ENCODE measurements at places on chromosomes 7 and 10.

DNA sequence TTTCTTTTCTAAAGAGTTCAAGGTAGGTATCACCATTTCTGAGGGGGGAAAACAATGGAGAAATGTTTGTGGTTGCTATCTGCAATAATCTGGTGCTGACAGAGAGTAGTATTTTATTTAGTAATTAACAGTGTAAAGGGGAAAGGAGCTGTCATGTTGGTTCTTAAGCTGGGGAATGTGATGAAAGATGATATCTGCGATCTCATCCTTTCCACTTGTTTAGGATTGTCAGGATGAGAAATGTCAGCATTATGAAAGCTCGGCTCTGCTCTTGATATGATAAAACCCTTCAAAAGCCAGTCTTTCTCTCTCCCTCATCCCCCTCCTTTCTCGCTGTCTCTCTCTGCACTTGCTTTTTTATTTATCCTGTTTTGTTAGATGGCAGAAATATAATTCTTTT, 106.1 kb downstream of the POU6F2 start:
- DNase-seq, result no peak

DNA sequence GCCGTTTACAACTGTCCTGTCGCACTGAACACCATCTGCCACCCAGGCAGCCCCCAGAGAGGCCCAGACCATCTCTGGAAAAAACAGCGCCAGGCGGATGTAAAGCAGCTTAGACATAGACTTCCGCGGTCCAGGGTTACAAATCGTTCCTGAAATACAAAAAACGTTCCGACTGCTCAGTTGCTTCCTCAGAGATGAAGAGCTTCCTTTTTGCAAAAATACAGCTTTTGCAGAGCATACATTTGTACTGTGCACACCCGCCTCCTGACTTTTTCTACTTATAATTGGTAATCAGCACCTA, 11.4 kb downstream of the DAGLB start:
- no peak for DNase-seq

GRCh38 chr7:129786825-129787563, 165.8 kb downstream of the UBE2H start:
- no peak for DNase-seq

- peak; percentile 96 for DNase-seq
Measured at GRCh38 chr10:95459446-95460045, 101.6 kb downstream of the SORBS1 start.

- no peak for DNase-seq
Measured at GRCh38 chr7:142063551-142064442, 47.7 kb upstream of the MGAM2 start.

- no peak for DNase-seq
Measured at GRCh38 chr10:99449023-99449422, 18.6 kb upstream of the GOT1 start.

DNA sequence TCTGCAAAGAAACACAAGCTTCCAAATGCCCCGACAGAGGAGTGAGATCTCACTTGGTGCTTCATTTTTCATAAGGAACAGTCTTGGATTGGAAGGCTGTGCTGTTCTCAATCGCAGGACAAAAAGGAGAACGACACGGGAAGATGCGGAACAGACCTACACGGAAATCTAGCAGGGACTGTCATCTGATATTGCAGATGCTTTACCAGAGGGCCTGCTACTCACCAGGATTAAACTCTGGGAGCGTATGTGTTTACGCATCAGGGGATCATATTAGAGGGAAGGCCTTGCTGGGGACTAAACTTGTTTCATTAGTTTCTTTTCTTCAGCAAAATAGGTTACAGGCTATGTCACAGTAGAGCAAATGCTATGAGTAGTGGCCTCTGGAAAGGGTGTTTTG, 82.8 kb upstream of the EEPD1 start:
- DNase-seq, result no peak

DNA sequence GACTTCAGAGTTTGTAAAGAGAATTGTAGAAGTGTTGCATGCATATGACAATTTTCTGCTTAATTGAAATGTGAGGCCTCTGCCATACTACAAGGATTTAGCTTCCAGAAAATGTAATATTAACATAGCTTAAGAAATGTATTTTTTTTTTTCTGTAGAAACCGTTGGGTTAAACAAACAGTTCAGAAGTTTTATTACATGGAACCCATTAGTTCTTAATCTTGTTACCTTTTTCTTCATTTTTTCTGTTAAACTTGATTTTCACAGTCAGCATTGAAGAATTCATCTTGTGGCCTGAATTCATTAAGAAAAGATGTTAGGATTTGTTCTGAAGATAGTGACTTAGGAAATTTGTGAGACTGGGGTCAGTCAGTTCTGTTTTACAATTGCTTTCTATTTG, 4.9 kb downstream of the PTEN start:
- no peak for DNase-seq

DNA sequence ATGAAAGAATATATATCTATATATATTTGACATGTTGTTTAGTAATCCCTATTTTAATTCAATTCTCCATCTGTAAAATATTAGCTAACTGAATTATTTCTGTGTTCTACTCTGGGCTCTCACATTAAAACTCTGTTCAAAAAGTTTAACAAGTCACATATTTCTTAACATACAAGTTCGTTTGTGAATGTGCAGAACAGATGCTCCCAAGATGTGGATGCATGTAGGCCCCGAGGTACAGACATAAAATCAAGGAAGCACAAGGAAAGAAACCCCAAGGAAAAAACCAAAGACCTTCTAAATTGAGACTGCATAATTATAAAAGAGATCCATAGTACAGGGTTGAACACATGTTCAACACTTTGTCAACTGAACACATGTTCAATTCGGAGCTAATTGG, 175.1 kb downstream of the LRRTM3 start:
- no peak for DNase-seq

DNA sequence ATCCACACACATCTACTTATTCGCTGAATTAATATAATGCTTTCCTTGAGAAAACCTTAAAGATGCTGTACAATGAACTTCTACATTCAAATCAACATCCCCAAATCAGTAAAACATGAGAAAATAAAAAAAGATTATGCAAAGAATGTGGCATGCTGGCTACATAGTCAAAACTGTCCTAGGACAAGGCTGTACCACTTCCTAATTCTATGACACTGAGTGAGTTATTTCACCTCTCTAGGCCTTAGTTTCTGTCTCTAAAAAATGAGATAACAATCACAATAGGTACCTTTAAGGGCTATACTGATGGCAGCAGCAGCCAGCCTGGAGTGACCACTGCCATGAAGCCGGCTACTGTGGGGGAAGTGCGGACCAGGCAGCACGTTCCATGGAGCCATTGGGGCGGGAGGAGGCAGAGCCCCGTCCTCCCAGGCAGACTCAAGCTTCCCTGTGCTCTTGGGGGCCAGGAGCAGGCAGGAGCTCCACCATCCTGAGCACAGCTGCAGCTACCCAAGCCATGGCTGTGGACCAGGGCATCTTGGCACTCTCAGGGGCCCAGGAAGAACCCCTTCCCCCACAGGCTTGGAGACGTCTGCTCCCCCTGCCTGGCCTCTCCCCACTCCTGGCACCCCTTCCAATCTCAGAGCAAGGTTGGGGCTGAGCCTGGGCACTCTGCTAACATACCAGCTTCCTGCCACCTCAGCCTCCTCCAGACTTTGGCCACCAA, 110.2 kb downstream of the ELAPOR2 start:
- DNase-seq, result no peak

DNA sequence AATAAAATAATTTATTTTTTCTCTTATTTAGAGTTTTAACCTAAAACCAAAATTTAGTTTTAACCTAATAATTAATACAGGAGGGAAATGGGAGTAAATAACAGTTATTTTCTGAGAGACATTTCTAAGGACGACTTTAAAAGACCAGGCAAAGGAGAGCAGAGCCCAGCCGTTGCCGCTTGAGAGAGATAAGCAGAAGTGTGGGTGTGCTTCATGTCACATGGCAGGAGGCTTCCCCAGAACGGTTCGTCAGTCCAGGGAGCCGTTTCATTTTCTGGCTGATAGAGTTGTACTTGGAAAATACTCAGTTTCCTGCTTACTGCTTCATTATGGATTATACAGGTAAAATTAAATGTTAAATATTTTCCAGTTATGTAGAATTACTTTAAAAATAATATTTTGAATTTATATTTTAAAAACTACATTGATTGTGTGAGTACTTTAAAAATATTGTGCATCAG, 61.4 kb downstream of the ST7 start:
- DNase-seq, result peak; percentile 75

DNA sequence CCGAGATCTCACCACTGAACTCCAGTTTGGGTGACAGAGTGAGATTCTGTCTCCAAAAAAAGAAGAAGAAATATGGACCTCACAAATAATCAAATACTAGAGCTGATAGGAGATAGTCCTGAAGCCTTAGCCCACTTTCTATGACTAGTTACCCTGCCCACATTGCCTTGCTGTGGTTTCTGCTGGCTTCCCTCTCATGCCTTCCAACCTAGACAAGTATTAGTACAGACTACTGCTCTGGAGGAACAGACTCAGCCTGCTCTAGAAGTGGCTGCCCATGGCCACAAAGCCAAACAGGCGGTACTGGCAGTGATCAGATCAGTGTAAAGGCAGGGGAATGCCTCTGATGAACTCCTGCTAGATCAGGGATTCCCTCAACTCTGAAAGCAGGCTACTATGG, 89.7 kb upstream of the PRKAR2B start:
- no peak for DNase-seq

DNA sequence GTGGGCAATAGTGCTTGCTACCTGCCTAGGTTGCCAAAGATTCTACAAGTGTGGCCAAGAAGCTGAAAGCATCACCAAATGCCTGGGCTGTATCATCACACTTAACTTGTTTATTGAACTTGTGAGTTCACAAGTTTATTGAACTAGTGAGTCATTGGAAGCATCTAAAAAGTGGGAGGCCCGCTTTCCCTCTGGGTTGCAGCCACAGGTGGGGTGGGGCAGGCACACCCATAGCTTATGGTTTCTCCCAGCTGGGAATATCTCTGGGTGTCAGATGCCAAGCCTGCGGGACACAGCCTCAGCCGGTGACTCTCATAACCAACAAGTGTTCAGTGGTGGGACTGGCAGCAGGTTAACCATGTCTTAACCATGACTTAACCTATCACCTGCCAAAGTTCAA, 145.9 kb upstream of the FAM13C start:
- DNase-seq, result no peak

DNA sequence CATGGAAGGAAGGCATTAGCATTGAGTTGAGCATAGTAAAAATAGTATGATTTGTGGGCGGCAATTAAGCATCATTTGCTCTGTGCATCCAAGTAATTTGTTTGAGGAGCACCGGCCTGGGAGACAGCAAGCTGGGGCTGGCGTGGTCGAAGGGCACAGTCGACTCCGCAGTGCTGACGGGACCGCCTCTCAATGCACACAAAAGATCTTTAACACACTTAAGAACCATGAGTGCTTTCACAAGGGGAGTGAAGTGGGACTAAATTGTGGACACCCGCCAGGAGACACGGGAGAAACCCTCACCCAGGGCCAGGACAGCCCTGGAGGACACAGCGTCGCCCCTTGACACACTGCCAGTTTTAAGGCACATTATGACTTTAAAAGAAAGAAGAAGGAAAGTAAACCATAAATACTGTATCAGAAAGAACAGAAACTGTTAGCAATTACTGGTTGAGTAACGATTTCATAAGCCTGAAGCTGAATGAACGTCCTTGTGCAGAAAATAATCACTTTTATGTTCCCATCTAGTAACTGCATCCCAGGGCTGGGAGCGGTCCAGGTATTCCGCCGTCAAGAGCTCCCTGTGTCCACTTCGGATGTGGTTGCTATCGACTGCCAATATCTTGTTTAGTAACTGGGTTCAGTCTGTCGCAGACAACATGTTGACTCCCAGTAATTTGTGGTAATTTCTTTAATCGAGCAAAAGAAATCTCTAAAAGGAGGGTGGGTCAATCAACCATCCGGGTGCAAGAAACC, 102.1 kb downstream of the EBF3 start:
- no peak for DNase-seq

DNA sequence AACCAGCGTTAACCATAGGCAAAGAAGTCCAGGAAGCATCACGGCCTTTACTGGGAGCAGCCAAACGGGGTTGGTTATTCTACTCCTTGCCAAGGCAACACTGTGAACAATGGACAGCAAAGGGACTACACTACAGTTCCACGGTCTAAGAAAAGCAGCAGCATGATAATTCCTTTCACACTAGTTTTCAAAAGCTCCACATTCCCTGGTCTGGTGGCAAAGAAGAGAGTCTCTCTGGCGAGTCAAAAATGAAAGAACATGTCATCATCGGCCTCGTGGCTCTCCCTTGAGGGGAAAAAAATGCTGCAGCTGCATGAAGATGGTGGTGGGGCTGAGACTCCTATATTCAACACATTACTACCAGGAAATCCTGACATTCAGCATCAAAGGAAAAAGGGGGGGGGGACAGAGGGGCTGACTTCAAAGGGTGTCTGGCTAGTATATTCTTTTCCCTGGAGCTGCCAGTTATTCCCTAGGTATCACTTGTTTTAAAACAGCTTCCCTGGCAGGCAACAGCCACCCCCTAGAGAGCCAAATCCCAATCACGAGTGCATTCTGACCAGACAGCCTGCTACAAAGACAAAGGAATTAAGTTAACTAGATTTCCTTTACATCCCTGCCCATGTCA, 49.1 kb downstream of the SLC37A3 start:
- DNase-seq, result peak; percentile 10
